Stomach (tissue), 19 donors: ENCODE measurements at places on chromosomes 11 and 22. TPM values are rescaled to one million over a fixed set of nuclear protein-coding genes. Genes with fewer than 3 reads are reported as not detected.

The AQP11 gene
- total RNA-seq, result 7.8 TPM

The KCNK4 gene
- total RNA-seq, result not detected

The TMEM134 gene
- 371 TPM for total RNA-seq

The TPH1 gene
- total RNA-seq, result 15.6 TPM

The SMIM35 gene
- total RNA-seq, result not detected

The GPHA2 gene
- total RNA-seq, result not detected

DNA sequence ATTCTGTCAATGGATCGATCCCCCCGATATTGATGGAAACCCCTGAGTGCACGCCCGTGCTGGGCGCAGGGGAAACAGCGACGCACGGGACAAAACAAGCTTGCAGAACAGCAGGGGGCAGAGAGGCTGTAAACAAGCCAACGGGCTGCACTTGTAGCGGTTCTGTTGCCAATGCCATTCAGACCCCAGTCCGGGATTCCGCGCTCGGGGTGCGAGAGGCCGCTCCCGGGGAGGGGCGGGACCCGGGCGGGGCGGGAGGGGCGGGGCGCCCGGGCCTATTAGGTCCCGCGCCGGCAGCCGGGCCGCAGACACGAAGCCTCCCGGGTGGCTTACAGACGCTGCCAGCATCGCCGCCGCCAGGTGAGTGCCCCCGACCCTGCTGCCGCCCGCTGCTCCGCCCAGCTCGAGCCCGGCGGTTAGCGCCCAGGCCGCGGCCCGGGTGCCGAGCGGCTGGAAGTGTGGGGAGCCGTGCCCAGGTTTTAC is at the start of gene BIK:
BIK (plus strand) TSS at position 307 of the 483 bp plus-strand sequence. CDS start 13,273 bp downstream, outside the sequence.
- peak within 1 kb of the TSS; percentile 66 for H3K4me3 ChIP-seq
- peak; percentile 68 for DNase-seq
- H3K27ac ChIP-seq, result peak within 1 kb of the TSS; percentile 88
- H3K4me1 ChIP-seq, result peaks cover 23% of the 10 kb centered on the region
- H3K36me3 ChIP-seq, result no peaks in the 10 kb centered on the region
- H3K27me3 ChIP-seq, result peaks cover 65% of the 10 kb centered on the region

GRCh38 chr11:75474878-75475766 is 42.1 kb upstream of the KLHL35 start:
- no peaks in the 10 kb centered on the region for H3K27me3 ChIP-seq
- peak; percentile 33 for DNase-seq
- H3K27ac ChIP-seq, result no peak overlapping the region
- peak overlapping the region; percentile 11 for H3K4me3 ChIP-seq

GRCh38 chr11:1310772-1311468 is 1.5 kb upstream of the TOLLIP start:
- peaks cover 4% of the 10 kb centered on the region for H3K36me3 ChIP-seq
- peak overlapping the region; percentile 94 for H3K4me3 ChIP-seq
- peak overlapping the region; percentile 96 for H3K27ac ChIP-seq
- DNase-seq, result no peak

DNA sequence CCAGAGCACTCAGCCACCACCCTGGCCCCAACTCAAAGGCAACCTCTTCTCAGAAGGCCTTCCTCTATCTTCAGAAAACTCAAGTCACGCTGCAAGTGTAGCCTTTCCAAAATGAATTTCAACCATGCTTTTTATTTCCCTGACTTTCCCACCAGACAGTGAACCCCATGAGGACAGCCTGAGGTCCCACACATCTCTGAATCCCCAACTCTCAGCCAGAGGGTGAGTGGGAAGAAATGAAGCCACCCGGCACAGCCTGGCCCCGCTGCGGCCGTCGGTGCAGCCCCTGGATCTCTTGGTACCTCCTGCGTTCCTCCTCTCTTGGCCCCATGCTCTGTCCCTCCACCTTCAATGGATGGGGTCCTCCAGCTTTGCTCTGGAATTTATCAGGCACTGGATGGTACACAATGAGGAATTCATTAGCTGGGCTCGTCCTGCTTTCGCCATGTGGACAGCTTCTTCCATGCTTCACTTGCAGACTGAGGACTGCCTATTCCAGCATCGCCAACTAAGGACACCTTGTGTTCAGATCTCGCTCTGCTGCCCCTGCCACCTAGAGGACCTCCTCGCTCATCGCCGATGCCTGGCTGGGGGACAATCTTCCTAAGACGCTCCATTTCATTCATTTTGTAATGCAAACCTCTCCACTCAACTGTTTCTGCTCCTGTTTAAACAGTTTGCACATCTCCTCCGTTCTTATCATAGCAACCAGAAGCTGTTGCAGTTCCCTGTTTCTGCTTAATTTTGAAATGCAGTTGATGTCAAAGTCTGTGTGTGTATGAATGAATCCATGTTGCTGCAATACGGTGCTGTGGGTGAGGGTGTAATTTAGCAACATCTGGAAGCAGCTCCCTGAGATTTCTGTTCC is 672.1 kb downstream of the TBC1D22A start:
- DNase-seq, result no peak
- H3K36me3 ChIP-seq, result no peaks in the 10 kb centered on the region
- H3K27me3 ChIP-seq, result peaks cover 4% of the 10 kb centered on the region
- H3K4me3 ChIP-seq, result no peak overlapping the region

GRCh38 chr11:100152766-100153165 is 534.3 kb upstream of the ARHGAP42 start:
- no peak overlapping the region for H3K4me3 ChIP-seq
- H3K27ac ChIP-seq, result no peak overlapping the region
- H3K36me3 ChIP-seq, result no peaks in the 10 kb centered on the region
- DNase-seq, result no peak
- H3K4me1 ChIP-seq, result no peaks in the 10 kb centered on the region

DNA sequence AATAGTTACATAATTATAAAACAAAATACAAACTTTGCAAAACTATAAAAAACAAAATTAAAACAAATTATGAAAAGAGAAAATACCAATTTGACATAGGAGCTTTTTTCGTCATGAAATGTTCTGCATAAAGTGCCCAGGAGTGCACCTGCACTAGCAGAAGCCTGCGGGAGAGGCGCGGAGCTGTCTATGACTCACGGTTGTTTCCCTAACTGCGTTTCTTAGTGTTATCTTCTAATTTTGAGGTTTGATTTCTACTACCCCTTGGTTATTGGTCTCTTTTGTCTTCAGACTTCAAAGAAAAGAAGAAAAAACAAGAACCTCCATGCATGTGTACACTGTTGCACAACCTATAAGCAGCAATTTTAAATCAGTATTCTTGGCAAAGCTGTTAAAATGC is 740.9 kb upstream of the LRRC4C start:
- H3K36me3 ChIP-seq, result no peaks in the 10 kb centered on the region
- no peak overlapping the region for H3K4me3 ChIP-seq
- H3K27me3 ChIP-seq, result no peaks in the 10 kb centered on the region
- H3K27ac ChIP-seq, result no peak overlapping the region

DNA sequence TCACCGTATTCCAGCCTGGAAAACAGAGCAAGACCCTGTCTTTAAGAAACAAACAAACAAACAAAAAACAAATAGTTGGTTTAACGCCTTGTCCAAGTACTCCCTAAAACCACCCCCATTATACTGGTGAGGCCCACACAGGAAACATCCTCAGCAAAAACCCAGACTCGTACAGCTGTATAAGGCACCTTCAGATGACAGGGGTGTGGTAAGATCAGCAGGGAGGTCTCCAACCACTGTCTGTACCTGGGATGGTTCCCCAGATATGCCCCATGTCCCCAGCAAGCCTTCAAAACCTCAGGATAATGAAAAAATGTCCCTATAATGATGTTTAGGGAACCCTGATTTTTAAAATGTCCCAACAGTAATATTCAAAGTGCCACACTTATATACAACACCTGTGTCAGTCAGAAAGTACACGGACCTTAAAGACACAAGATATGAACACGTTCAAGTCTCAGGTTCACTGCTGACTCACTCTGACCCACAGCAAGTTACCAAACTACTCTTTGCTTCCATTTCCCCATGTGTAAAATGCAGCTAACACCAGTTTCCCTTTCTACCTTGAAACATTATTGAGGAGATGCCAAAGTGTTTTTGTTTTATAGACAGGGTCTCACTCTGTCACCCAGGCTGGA is 9.3 kb downstream of the SF3A1 start:
- H3K4me3 ChIP-seq, result no peak overlapping the region
- no peak overlapping the region for H3K27ac ChIP-seq
- no peaks in the 10 kb centered on the region for H3K27me3 ChIP-seq
- no peak for DNase-seq
- H3K36me3 ChIP-seq, result peaks cover 100% of the 10 kb centered on the region

GRCh38 chr11:125740617-125741016 is 5.5 kb upstream of the PATE1 start:
- no peak for DNase-seq
- H3K27ac ChIP-seq, result no peak overlapping the region
- H3K4me3 ChIP-seq, result no peak overlapping the region
- no peaks in the 10 kb centered on the region for H3K4me1 ChIP-seq
- no peaks in the 10 kb centered on the region for H3K36me3 ChIP-seq
- H3K27me3 ChIP-seq, result no peaks in the 10 kb centered on the region

DNA sequence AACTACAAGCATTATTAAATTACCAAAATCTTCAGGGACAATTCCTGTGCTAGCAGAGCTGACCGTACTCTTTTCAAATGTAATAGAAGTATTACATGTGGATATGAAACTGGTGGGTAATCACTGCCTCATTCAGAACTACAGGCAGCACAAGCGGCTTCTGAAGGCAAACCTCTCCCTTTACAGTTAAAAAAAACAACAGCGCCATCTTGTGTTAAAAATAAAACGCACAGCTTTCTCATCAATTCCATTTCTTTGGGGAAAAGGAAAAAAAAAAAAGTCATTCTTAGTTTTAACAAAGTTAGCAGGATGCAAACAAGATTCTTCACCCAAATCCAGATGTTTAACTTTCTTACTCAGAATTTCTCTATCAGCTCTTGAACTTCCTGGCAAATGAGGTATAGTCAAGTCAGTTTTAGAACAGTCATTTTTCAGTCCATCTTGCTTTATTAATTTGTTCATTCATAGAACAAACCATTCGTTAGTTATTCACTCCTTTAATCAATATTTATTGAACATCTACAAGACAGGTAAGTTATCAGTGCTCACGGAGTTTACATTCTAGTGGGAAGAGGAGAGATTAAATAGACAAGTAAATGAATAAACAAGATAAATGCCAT is 331.8 kb upstream of the MPPED2 start:
- peak; percentile 79 for DNase-seq
- H3K36me3 ChIP-seq, result no peaks in the 10 kb centered on the region
- H3K27me3 ChIP-seq, result no peaks in the 10 kb centered on the region
- H3K27ac ChIP-seq, result no peak overlapping the region
- no peak overlapping the region for H3K4me3 ChIP-seq

GRCh38 chr11:12274056-12274455 is 103.3 kb upstream of the PARVA start:
- H3K27me3 ChIP-seq, result no peaks in the 10 kb centered on the region
- DNase-seq, result no peak
- no peaks in the 10 kb centered on the region for H3K36me3 ChIP-seq
- peaks cover 18% of the 10 kb centered on the region for H3K4me1 ChIP-seq

DNA sequence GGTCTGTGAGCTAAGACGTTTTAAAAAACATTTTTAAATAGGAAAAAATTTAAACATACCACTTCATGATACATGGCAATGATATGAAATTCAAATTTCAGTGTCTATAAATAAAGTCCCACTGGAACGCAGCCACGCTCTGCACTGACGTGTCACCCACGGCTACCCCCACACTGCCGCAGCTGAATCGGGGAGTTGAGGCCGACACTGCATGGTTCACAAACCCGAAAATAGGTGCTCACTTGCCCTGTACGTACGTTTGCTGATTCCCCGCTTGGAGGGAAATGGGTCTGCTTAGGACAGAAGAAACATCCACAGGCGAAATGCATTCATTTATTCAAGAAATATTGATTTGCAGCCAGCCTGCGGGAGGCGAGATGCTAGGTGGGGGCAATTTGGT is 1342.3 kb downstream of the TBC1D22A start:
- no peak overlapping the region for H3K4me3 ChIP-seq
- H3K27me3 ChIP-seq, result peaks cover 50% of the 10 kb centered on the region
- DNase-seq, result no peak

GRCh38 chr11:19311308-19312030 is 70.7 kb upstream of the E2F8 start:
- H3K4me1 ChIP-seq, result no peaks in the 10 kb centered on the region
- no peaks in the 10 kb centered on the region for H3K27me3 ChIP-seq
- H3K27ac ChIP-seq, result no peak overlapping the region
- peak; percentile 76 for DNase-seq
- no peak overlapping the region for H3K4me3 ChIP-seq

- no peaks in the 10 kb centered on the region for H3K36me3 ChIP-seq
- no peak for DNase-seq
- H3K4me1 ChIP-seq, result no peaks in the 10 kb centered on the region
- H3K4me3 ChIP-seq, result no peak overlapping the region
- H3K27me3 ChIP-seq, result no peaks in the 10 kb centered on the region
These were observed 193.3 kb downstream of the CEP164 start for GRCh38 chr11:117520966-117521365.

- H3K27me3 ChIP-seq, result peaks cover 30% of the 10 kb centered on the region
- no peaks in the 10 kb centered on the region for H3K36me3 ChIP-seq
- H3K4me3 ChIP-seq, result no peak overlapping the region
- H3K4me1 ChIP-seq, result peaks cover 18% of the 10 kb centered on the region
These were observed 2.1 kb downstream of the NRIP3 start for GRCh38 chr11:9001736-9002135.

DNA sequence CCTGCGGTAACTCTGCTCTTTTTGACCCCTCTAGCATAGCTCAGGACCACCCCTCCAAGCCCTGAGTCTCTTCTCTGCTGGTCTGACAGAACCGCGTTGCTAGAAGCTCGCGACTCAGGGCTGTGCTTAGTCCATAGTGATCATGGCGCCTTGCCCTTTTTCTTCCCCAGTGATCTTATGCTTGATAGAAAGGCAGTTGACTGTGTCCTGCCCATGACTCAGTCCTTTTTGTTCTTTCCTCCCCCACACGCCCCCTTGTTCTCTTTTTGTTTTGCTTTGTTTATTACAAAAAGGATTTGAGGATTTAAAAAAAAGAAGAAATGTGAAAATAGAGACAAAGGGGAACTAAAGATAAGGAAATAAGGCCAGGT is 17.5 kb downstream of the IL17RA start:
- H3K4me3 ChIP-seq, result no peak overlapping the region
- H3K27ac ChIP-seq, result no peak overlapping the region
- no peaks in the 10 kb centered on the region for H3K4me1 ChIP-seq
- no peak for DNase-seq
- H3K36me3 ChIP-seq, result peaks cover 97% of the 10 kb centered on the region

GRCh38 chr22:39289975-39290720 is 29.3 kb downstream of the RPL3 start:
- H3K27ac ChIP-seq, result peak overlapping the region; percentile 86
- no peak overlapping the region for H3K4me3 ChIP-seq
- peaks cover 25% of the 10 kb centered on the region for H3K4me1 ChIP-seq
- no peaks in the 10 kb centered on the region for H3K36me3 ChIP-seq
- no peaks in the 10 kb centered on the region for H3K27me3 ChIP-seq
- no peak for DNase-seq
